ENCODE measurements at places on chromosomes 3 and 15.

GRCh38 chr15:74389241-74390048, 22.0 kb upstream of the CYP11A1 start:
- DNase-seq, result peak; percentile 66

DNA sequence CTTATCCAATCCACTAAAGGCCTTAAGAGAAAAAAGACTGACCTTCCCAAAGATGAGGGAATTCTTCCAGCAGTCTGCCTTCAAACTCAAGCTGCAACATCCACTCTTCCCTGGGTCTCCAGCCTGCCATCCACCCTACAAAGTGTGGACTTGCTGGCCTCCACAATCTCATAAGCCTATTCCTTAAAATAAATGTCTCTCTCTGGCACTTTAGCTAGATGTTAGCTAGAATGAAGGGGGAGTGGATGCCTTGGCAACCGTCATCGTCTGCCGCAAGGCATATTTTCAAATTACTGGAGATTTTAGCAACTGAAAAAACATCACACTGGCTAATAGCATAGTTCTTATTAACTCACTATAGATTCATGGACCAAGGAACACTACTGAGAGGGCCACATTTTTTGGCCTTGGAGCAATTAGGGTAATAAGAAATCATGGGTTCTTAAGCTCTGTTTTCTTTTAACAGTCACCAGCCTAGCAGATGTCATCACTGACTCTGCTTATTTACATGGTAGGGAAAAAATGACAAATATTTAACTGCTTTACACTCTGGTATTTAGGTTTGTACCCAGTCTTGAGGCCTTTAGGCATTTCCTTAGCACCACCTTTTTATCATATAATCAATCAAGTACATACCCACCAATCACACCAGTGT, 245.3 kb downstream of the MYRIP start:
- no peak for DNase-seq

DNA sequence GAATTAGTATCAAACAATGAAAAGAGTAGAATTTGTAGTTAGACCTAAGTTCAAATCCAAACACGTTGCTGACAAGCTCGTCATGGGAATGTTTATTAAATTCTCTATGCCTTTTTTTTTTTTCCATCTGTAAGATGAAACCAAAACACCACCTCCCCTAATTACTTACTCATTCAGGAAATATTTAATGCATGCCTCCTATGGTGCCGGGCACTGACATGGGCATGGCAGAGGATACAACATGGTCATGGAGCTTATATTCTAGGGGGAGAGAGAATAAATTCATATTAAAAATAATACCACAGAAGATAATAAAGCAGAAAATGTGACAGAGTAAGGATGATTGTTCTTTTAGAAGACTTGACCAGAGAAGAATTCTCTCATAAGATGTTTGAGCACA, 215.8 kb downstream of the RYR3 start:
- no peak for DNase-seq

GRCh38 chr15:34656005-34656796, 72.8 kb upstream of the GOLGA8B start:
- no peak for DNase-seq

DNA sequence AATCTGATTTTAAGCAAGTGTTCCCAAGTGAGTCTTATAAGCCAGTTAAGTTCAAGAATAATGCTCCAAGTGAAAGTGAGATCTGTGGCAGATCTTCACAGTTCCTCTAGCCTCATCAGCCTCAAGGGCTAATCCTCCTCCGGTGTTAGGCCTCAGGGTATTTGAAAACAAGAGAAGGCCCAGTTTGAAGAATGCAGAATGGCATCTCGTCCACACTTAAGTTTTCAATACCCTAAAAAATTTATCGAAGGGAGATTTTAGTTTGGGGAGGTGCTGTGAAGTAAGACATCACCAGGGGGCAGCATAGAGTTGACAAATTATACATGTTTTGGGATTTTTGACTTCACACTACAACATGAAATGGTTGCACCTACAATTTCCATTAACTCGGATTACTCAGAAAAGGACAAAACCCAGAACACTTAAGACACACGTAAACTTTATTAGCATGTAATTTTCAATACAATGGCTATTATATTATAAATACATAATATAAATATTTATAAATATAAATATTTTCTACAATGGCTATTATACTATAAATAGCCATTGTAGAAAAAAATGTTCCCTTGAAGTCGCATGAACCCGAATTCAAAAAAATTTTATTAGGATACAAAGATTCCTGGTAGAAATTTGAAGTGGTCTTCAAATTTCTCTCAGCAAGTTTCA, 2.3 kb upstream of the TMEM266 start:
- DNase-seq, result peak; percentile 78

DNA sequence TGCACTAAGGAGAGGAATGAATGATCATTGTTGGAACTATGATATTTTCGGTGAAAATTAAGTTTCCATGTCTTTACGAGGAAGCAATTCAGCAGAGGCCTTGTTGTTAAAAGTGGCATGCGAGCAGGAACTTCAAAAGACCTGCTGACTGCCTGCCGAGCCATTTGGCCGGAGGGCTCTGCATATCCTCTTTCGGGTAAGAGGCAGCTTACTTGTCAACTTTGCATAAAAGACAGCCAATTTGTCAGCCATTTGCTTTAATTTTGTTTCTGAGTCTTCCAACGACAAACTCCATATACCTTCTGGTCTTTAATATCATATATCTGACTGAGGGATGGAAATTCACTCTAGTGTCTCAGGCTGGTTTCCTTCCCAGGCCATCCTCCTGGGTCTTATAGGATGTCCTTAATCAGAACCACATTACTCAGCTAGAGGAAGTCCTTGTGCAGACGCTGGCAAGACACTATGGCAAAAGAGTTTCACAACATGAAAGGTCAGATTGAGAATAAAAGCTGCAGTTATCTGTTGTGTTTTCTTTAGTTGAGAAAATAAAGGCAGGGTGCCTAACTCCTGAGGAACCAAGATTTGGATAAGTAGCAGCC, 128.7 kb upstream of the WNT5A start:
- no peak for DNase-seq

DNA sequence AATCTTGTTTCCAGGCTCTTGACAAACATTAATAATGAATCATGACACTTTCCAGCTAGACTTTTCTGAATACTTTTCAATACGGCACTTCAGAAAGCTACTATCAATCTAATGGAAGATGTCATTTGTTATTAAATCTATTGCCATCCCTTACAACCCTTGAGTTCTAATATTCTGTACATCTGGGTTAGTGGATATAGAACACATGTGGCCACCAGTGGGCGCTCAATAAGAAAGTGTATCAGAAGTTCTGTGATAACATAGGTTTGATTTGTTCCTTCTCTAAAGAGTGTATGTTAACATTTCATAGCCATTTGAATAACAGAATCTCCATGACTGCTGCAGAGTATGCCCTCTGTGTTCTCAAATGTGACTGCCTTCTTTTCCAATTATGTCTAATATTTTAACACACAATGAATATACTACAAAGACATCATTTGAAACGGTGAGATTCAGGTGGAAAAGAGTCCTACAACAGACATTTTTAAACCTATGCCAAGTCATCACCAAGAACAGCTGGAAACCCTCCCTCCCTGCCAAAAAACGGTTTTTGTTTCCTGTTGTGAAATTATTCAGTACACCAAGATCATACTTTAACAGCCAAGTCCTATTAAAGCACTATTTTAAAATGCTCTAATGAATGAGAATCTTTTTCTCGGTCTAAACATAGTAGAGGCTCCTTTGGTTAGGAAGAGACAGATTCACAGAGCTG, 22.2 kb downstream of the ALDH1A2 start:
- DNase-seq, result peak; percentile 44

- DNase-seq, result no peak
These were observed 373.0 kb upstream of the PROK2 start for GRCh38 chr3:72157748-72158638.

DNA sequence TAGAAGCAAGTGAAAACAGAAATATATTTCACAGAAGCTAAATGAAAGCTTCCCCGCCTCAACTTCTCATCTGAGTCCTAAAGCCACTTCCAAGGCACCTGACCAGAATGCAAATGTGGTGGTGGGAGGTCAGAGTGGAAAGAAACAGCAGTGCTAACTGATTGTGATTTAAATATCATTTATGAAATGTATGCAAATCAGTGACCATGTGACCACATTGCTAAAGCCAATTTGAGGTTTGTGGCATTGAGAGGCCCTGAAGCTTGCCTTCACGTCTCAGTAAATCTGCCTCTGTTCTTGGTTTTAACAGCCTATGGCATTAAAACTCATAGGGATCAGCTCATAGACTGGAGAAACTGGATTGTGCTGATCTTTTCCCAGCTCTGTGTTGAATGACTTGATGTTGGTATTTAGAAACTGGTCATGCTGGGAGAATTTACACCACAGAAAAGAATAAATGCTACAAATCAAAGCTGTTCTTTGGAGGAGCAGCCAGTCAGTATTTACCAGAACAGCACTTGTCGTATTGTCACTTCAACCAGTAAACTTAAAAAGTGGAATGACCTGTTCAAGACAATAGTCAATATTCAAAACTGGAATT, 481.4 kb upstream of the ALCAM start:
- no peak for DNase-seq

DNA sequence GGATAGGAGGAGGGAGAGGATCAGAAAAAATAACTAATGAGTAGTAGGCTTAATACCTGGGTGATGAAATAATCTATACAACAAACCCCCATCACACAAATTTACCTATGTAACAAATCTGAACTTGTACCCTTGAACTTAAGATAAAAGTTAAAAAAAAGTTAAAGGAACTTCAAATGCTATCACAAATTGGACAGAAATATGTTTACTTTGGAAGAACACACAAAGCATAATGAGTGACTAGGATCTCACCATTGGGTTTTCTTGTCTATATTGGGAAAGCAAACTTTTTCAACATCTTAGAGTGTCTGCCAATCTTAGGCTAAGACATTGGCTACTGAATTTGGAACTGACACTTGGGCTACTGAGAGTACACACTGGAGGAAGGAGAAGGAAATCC, 140.4 kb downstream of the THRB start:
- no peak for DNase-seq

DNA sequence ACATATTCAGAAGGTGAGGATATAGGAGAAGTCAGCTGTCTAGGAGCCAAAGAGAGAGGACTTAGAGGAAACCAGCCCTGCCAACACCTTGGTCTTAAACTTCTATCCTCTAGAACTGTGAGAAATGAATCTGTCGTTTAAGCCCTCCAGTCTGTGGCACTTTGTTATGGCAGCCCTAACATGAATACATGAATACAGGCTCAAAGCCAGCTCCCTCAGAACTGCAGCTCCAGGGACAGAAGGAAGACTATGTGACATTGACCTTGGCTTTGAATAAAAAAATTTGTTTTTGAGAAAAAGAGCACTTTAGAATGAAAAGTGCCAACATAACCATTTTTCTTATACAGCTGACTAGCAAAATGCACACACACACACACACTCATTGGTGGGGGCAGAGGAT, 110.9 kb upstream of the ATP2B2 start:
- DNase-seq, result no peak

DNA sequence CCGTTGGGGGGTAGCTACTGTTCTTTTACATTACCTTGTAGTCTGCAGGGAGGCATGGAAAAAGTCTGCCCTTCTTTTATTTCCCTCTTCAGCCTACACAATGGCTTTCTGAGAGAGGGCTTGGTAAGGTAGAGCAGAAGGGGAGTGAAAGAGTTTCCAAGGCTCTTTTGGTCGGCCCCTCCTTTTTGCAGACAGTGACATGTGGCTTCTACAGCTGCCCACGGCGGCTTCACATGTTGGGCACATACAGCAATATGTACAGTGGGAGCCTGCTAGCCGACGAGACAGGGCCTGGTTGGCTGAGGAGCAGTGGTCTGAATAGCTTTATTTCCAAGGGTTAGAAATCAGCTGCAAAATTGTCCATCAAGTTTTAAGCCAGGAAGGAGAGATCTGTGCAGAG, 4.0 kb downstream of the INAFM2 start:
- DNase-seq, result no peak

DNA sequence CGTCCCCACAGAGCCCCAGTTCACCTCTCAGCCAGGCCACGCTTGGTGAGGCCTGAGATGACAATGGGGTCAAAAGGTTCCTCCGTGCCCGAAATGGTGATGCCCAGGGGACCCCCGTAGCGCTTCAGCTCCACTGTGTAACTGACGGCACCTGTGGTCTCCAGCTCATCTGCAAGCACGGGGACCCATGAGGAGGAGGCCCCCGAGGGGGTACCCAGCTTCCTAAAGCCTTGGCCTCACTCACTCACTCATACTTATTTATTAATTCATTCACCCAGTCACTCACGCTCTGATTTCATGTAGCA, 30.4 kb downstream of the GRIP2 start:
- DNase-seq, result no peak

DNA sequence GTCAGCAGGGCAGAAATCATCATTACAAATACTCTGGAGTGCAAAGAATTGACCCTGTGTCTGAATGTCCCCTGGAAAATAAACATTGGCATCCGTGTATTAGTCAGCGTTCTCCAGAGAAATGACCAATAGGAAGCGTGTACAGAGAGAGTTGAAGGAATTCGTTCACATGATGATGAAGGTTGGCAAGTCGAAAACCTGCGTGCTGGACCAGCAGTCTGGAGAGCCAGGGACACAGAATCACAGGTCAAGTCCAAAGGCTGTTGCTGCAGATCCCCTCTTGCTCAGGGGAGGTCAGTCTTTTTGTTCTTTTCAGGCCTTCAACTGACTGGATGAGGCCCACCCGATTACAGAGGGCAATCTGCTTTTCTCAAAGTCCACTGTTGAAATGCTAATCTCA, 16.6 kb downstream of the GP9 start:
- no peak for DNase-seq

DNA sequence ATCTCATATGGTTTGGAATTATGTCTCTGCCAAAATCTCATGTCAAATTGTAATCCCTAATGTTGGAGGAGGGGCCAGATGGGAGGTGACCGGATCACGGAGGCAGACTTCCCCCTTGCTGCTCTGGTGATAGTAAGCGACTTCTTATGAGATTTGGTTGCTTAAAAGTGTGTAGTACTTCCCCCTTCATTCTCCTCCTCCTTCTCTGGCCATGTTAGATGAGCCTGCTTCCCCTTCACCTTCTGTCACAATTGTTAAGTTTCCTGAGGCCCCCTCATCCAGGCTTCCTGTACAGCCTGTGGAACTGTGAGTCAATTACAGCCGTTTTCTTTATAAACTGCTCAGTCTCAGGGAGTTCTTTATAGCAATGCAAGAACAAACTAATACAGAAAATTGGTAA, 51.1 kb downstream of the NEDD4 start:
- DNase-seq, result peak; percentile 77
